ENCODE measurements at places on chromosomes 2 and 18. TPM values are rescaled to one million over a fixed set of nuclear protein-coding genes. Genes with fewer than 3 reads are reported as not detected.

- H3K4me3 ChIP-seq = no peak overlapping the region
- H3K27ac ChIP-seq = no peak overlapping the region
- no peaks in the 10 kb centered on the region for H3K4me1 ChIP-seq
- DNase-seq = no peak
These were observed 439.8 kb upstream of the TMEFF2 start for GRCh38 chr2:192634557-192634956.

DNA sequence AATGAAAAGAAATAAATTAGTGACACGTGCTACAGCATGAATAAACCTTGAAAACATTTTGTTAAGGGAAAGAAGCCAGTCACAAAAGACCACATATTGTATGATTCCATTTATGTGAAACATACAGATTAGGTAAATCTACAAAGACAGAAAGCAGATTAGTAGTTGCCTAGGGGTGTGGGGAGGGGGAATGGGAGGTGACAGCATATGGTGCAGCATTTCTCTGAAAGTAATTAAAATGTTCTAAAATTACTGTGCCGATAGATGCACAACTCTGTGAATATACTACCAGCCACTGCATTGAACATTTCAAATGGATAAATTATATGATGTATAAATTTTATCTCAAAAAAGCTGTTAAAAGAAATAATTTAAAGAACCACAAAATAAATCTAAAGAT, 161.0 kb downstream of the TRIB2 start:
- H3K4me3 ChIP-seq = no peak overlapping the region
- H3K27ac ChIP-seq = no peak overlapping the region
- DNase-seq = no peak
- H3K36me3 ChIP-seq = no peaks in the 10 kb centered on the region

The SH3BP4 gene
- 27.2 TPM for total RNA-seq

The ANKRD30BL gene
- total RNA-seq = not detected

DNA sequence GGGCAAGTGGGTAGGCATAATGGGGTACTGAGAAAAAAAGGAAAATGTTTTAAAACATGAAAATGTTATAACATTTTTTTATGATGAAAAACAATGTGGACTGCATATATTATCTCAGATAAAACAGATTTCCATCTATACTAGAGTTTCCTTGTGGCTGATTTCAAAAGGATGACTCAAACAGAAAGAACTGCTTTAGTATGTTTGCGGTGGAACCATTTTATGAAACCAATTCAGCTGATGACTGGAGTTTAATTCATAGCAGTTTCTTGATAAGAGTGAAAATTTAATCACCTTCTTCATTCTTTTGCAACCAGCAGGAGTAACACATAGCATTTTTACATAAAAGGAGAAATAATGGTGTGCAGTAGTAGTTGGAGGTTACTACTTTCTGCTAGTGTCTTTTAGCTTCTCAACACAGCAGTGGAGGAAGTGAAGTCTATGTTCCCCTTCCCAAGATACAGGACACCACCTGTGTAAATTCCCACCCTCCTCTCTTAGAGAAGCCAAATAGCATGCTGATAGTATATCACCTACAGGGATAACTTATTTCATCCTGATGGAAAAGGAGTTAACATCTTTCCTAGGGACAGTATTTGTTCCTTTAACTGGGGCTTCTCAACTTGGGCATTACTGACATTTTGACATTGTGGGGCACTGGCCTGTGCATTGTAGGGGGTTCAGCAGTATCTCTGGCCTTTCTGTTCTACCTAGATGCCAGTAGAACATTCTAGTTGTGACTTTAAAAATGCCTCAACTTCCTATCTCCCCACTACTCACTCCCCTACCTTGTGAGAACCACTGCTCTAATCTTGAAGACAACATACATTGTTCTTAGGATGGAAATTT, 29.9 kb downstream of the PELI1 start:
- DNase-seq = no peak
- no peak overlapping the region for H3K4me3 ChIP-seq
- H3K4me1 ChIP-seq = no peaks in the 10 kb centered on the region
- no peak overlapping the region for H3K27ac ChIP-seq
- H3K27me3 ChIP-seq = no peaks in the 10 kb centered on the region
- no peaks in the 10 kb centered on the region for H3K36me3 ChIP-seq

GRCh38 chr2:143125717-143126116, 3.5 kb upstream of the ARHGAP15 start:
- no peaks in the 10 kb centered on the region for H3K36me3 ChIP-seq
- H3K4me1 ChIP-seq = no peaks in the 10 kb centered on the region
- H3K4me3 ChIP-seq = no peak overlapping the region
- H3K27ac ChIP-seq = no peak overlapping the region
- no peaks in the 10 kb centered on the region for H3K27me3 ChIP-seq

GRCh38 chr2:222653280-222653679, 2.6 kb downstream of the FARSB start:
- H3K4me1 ChIP-seq = peaks cover 21% of the 10 kb centered on the region
- H3K36me3 ChIP-seq = peaks cover 4% of the 10 kb centered on the region
- H3K27ac ChIP-seq = no peak overlapping the region
- H3K27me3 ChIP-seq = no peaks in the 10 kb centered on the region
- no peak for DNase-seq

The LTBP1 gene
- 291 TPM for total RNA-seq

- peaks cover 34% of the 10 kb centered on the region for H3K36me3 ChIP-seq
- DNase-seq = no peak
- no peak overlapping the region for H3K27ac ChIP-seq
- H3K27me3 ChIP-seq = no peaks in the 10 kb centered on the region
- no peak overlapping the region for H3K4me3 ChIP-seq
- peaks cover 36% of the 10 kb centered on the region for H3K4me1 ChIP-seq
These were observed 15.3 kb downstream of the NPC1 start for GRCh38 chr18:23570912-23571504.

DNA sequence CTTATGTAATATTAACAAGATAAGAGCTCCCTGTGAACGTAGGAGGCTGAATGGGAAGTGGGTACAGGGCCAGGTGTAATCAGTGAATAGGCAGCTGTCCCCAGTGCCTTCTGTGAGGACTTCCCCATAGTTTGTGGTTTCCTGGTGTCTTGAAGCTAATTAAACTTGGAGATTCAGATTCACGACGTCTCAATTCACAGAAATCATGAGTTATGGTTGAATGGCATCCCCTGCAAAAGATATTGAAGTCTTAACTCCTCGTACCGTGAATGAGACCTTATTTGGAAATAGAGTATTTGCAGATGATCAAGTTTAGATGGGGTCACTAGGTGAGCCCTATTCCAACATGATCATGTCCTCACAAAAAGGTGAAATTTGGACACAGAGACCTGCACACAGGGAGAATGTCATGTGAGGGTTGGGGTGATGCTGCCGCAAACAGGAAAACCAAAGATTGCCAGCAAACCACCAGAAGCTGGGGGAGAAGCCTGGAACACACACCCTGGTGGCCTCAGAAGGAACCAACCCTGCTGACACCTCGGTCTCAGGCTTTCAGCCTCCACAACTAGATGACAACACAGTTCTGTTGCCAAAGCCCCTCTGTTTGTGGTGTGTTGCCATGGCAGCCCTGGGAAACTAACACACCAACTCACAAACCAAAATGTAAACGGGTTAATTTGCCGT, 13.2 kb downstream of the ARL4C start:
- no peaks in the 10 kb centered on the region for H3K27me3 ChIP-seq
- H3K4me1 ChIP-seq = no peaks in the 10 kb centered on the region
- no peak overlapping the region for H3K4me3 ChIP-seq
- no peaks in the 10 kb centered on the region for H3K36me3 ChIP-seq

- H3K36me3 ChIP-seq = peaks cover 16% of the 10 kb centered on the region
- no peaks in the 10 kb centered on the region for H3K4me1 ChIP-seq
- H3K27ac ChIP-seq = peak overlapping the region; percentile 98
- peak overlapping the region; percentile 86 for H3K4me3 ChIP-seq
These were observed 40.1 kb upstream of the AKAIN1 start for GRCh38 chr18:5237083-5237722.

The FAM228A gene
- total RNA-seq = 1.8 TPM

The PASK gene
- total RNA-seq = 1.1 TPM

GRCh38 chr2:50687327-50687726, 344.6 kb downstream of the NRXN1 start:
- no peak overlapping the region for H3K27ac ChIP-seq
- no peaks in the 10 kb centered on the region for H3K4me1 ChIP-seq
- H3K36me3 ChIP-seq = no peaks in the 10 kb centered on the region
- no peaks in the 10 kb centered on the region for H3K27me3 ChIP-seq
- DNase-seq = no peak
- H3K4me3 ChIP-seq = no peak overlapping the region

DNA sequence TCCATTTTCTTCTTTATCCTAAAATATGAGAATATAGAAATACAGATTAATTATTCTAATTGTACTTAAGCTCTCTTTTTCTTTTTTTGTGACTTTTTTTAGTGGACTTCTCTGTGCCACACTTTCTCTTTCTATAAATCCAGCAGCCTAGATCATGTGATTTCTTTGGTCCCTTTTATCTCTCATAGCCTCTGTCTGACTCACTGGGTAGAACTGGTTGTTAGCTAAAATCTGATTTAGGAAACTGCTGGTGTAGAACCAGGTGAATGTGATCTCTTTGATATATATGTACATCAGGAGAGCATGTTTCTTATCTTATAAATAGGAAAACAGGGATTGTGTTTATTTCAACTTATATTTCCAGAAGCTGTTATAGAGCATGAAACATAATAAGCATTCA, 54.9 kb downstream of the VRK2 start:
- no peak overlapping the region for H3K4me3 ChIP-seq
- no peaks in the 10 kb centered on the region for H3K27me3 ChIP-seq
- DNase-seq = no peak
- H3K4me1 ChIP-seq = no peaks in the 10 kb centered on the region

The MAPK4 gene
- 17.9 TPM for total RNA-seq

DNA sequence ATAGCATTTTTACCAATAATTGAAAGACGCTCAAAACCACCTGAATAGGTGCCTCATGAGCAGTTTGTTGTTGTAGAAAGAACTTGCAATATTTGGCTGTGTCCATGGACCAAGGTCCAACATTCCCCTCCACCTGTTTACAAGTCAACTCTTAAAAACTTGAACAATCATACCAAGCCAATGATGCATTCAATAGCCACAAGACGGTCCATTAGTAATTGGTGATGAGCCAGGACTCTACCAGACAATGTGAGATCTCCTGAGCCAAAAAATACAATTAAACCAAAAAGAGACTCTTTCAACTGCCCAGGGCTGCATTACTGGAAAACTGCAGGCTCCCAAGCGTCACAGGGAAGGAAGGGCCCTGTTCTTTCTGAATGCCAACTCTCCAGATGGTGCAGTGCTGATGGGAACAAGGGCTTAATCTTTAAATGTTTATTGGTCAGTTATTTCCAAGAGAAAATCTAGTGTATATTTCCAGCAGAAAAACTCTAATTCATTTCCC, 118.8 kb upstream of the EPB41L3 start:
- no peak overlapping the region for H3K4me3 ChIP-seq
- no peak for DNase-seq
- H3K27me3 ChIP-seq = no peaks in the 10 kb centered on the region
- H3K4me1 ChIP-seq = no peaks in the 10 kb centered on the region
- no peaks in the 10 kb centered on the region for H3K36me3 ChIP-seq
- H3K27ac ChIP-seq = no peak overlapping the region

- no peaks in the 10 kb centered on the region for H3K27me3 ChIP-seq
- no peak overlapping the region for H3K4me3 ChIP-seq
- H3K27ac ChIP-seq = peak overlapping the region; percentile 35
- no peak for DNase-seq
- no peaks in the 10 kb centered on the region for H3K36me3 ChIP-seq
These were observed 12.3 kb upstream of the POLI start for GRCh38 chr18:54257015-54257414.

DNA sequence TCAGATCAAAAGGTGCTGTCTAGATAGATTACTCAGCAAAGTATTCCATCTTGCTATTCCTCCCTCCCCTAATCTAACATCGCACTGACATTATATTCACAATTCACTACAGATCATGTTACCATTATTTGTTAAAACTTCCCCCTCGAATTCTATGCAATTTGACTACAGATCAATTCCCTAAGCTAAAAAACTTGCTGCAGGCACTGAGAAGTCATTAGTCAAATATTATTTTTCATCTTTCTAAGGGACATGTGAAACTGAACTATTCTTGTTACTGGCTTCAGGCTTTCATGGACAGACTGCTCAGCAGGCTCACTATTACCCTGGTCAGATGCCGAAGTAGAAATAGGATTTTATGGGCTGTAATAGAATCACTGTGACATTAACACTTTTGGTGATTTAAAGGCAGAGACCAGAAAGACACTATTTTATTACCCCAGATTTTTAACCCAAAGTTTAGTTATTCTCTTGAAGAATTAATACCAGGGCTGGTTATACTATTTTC, 15.1 kb downstream of the MYL1 start:
- no peak overlapping the region for H3K27ac ChIP-seq
- H3K4me1 ChIP-seq = no peaks in the 10 kb centered on the region
- no peak overlapping the region for H3K4me3 ChIP-seq

DNA sequence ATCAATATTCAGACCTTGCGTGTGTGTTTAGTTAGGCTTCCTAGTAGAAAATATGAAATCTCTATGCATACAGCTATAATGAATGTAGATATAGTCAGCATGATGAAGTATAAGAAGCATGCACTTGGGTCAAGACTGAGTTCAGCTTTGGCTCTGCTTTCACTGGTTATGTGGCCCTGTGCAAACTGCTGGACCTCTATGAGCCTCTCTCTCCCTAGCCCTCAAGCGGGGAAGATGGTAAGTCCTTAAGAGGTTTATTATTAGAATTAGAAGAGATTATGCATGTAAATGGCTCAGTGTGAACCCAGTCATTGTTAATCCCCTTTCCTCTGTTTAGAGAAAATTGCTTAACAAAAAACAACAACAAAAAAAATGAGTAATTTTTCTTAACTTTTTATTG, 178.8 kb upstream of the NXPH2 start:
- no peak overlapping the region for H3K4me3 ChIP-seq
- no peak overlapping the region for H3K27ac ChIP-seq
- H3K4me1 ChIP-seq = no peaks in the 10 kb centered on the region

DNA sequence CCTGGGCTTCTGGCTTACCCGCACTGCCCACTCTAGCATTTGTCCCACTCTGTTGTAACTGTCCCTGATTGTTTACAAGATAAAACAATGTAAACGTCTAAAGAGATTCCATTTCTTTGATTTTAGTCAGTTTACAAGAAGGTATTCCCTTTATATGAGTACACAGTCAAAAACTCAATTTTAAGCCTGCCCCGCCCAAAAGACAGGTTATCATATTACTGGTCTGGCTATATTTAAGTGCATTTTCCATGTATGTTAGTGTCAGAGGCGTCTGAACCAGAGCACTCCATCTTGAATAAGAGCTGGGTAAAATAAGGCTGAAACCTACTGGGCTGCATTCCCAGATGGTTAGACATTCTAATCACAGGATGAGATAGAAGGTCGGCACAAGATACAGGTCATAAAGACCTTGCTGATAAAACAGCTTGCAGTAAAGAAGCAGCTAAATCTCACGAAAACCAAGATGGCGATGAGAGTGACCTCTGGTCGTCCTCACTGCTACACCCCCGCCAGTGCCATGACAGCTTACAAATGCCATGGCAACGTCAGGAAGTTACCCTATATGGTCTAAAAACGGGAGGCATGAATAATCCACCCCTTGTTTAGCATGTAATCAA, 15.0 kb downstream of the GPR45 start:
- H3K4me3 ChIP-seq = no peak overlapping the region
- H3K36me3 ChIP-seq = no peaks in the 10 kb centered on the region
- no peaks in the 10 kb centered on the region for H3K27me3 ChIP-seq
- no peak for DNase-seq
